ENCODE measurements at places on chromosomes 6 and 20. TPM values are rescaled to one million over a fixed set of nuclear protein-coding genes. Genes with fewer than 3 reads are reported as not detected.
A peak's percentile ranks its signal among the peaks of the same experiment; 100 is the strongest.

- H3K36me3 ChIP-seq = no peaks in the 10 kb centered on the region
- DNase-seq = no peak
- no peaks in the 10 kb centered on the region for H3K4me1 ChIP-seq
- H3K27me3 ChIP-seq = peaks cover 6% of the 10 kb centered on the region
Measured at GRCh38 chr6:151179321-151179720, 60.4 kb upstream of the AKAP12 start.

- no peaks in the 10 kb centered on the region for H3K36me3 ChIP-seq
- H3K27ac ChIP-seq = no peak overlapping the region
- H3K27me3 ChIP-seq = no peaks in the 10 kb centered on the region
- H3K4me1 ChIP-seq = no peaks in the 10 kb centered on the region
- no peak overlapping the region for H3K4me3 ChIP-seq
Measured at GRCh38 chr20:40468759-40469158, 220.3 kb downstream of the MAFB start.

DNA sequence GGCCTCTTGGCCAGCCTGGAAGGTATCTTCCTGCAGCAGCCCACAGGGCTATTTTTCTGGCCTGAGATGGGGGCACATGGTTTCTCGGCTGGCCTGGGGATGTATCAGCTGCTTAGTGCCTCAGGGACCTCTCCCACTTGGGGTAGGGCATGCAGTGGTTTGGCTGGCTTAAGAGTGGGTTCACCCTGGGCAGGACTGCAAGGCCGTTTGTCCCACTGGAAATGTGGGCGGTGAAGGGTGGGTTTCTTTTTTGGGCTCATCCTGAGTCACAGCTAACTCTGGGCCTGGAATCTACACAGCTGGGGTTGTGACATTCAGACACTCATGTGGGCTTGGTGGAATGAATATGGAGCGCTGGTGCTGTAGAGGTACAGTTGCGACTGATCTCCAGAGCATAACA lies 62.0 kb downstream of the CDH26 start:
- no peak for DNase-seq
- no peaks in the 10 kb centered on the region for H3K4me1 ChIP-seq
- no peak overlapping the region for H3K4me3 ChIP-seq
- H3K36me3 ChIP-seq = peaks cover 10% of the 10 kb centered on the region

DNA sequence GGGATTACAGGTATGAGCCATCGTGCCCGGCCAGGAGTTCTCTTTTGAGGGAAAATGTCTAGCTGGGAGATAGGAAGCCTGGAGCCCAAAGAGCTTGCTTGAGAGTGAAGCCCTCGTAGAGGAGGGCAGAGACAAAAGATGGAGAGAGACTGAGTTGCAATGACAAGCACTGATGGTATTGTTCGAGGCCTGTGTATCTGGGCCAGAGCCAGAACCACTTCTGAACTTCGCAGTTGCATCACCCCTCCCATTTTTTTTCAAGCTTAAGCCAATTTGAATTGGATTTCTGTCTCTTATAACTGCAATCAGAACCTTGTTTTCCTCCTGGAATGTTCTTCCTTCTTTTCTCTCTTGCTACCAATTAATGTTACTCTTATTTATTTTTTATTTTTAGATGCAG lies 83.1 kb downstream of the KCNB1 start:
- no peak overlapping the region for H3K4me3 ChIP-seq
- no peaks in the 10 kb centered on the region for H3K27me3 ChIP-seq
- no peaks in the 10 kb centered on the region for H3K4me1 ChIP-seq

- peaks cover 3% of the 10 kb centered on the region for H3K27me3 ChIP-seq
- DNase-seq = peak; percentile 46
- no peak overlapping the region for H3K27ac ChIP-seq
- peaks cover 12% of the 10 kb centered on the region for H3K4me1 ChIP-seq
- H3K4me3 ChIP-seq = no peak overlapping the region
Measured at GRCh38 chr6:3031857-3032640, 32.4 kb downstream of the NQO2 start.

DNA sequence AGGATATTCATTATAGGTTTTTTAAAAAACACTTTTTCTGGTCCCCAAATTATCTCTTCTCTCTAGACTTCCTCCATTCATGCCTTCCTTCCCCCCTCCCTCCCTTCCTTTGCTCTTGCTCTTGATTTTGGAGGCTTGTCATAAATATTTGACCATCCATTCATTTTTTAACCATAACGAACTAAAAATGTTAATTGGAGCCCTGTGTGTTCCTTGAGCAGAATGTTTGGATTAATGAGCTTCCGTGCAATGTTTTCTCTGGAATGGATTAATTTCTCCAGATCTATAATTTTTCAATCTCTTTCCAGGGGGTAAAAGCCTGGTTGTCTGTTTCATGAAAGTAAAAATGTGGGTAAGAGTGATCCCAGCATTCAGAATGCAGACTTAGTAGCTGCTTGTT lies 155.5 kb downstream of the ESR1 start:
- no peaks in the 10 kb centered on the region for H3K36me3 ChIP-seq
- H3K4me3 ChIP-seq = no peak overlapping the region
- H3K27ac ChIP-seq = no peak overlapping the region
- peaks cover 20% of the 10 kb centered on the region for H3K4me1 ChIP-seq
- DNase-seq = no peak
- H3K27me3 ChIP-seq = peaks cover 37% of the 10 kb centered on the region

- no peak for DNase-seq
- H3K27me3 ChIP-seq = peaks cover 23% of the 10 kb centered on the region
- no peak overlapping the region for H3K4me3 ChIP-seq
- no peak overlapping the region for H3K27ac ChIP-seq
Measured at GRCh38 chr6:134692008-134692407, 257.9 kb downstream of the ALDH8A1 start.

- no peak overlapping the region for H3K4me3 ChIP-seq
- DNase-seq = no peak
- H3K27ac ChIP-seq = peak overlapping the region; percentile 84
- peaks cover 74% of the 10 kb centered on the region for H3K4me1 ChIP-seq
- peaks cover 46% of the 10 kb centered on the region for H3K36me3 ChIP-seq
Measured at GRCh38 chr20:32282461-32282860, 5.0 kb downstream of the KIF3B start.

Gene RSPO3
- not detected for total RNA-seq

- H3K4me3 ChIP-seq = no peak overlapping the region
- H3K4me1 ChIP-seq = peaks cover 30% of the 10 kb centered on the region
- no peak overlapping the region for H3K27ac ChIP-seq
- H3K27me3 ChIP-seq = no peaks in the 10 kb centered on the region
Measured at GRCh38 chr6:111418971-111419693, 63.9 kb downstream of the REV3L start.

- H3K36me3 ChIP-seq = no peaks in the 10 kb centered on the region
- no peaks in the 10 kb centered on the region for H3K4me1 ChIP-seq
- peaks cover 4% of the 10 kb centered on the region for H3K27me3 ChIP-seq
- no peak for DNase-seq
- H3K4me3 ChIP-seq = no peak overlapping the region
Measured at GRCh38 chr6:56349194-56349593, 101.8 kb upstream of the COL21A1 start.

DNA sequence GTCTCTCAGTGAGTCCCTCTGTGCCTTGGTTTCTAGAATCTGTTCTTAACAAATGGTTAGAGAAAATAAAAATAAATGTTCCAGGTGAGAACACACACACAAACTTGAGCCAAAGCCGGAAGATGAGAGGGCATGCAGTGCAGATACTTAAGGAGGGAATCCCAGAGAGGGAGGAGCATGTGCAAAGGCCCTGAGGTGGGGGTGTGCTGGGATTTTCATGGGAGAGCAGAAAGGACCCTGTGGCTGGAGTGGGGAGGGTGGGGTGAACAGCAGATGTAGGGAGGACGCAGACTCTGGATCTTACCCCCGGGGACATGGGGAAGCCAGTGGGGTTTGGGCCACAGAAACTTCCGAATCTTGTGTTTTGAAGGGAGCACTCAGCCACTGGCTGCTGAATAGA lies 17.5 kb downstream of the TFAP2C start:
- no peaks in the 10 kb centered on the region for H3K36me3 ChIP-seq
- H3K4me1 ChIP-seq = no peaks in the 10 kb centered on the region
- no peak overlapping the region for H3K4me3 ChIP-seq
- peaks cover 11% of the 10 kb centered on the region for H3K27me3 ChIP-seq
- DNase-seq = no peak
- H3K27ac ChIP-seq = no peak overlapping the region

DNA sequence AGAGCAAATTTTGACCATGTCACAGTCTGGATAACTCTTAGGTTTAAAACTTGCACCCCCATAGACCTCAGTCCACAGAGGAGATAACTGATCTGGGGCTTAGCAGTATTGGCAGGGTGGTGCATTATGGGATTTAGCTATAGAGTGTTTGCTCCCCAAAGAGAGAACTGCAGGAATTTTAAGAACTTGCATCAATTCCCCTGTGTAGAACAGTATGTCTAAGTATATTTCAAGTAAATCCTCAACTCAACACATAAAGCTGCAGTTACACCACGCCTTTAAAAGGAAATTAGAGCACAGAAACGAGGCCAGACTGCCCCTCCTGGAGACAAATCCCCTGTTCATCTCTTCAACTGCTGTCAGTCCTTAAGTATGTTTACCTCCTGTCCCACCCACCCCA lies 144.9 kb downstream of the TRMT11 start:
- no peaks in the 10 kb centered on the region for H3K27me3 ChIP-seq
- no peaks in the 10 kb centered on the region for H3K4me1 ChIP-seq
- H3K4me3 ChIP-seq = no peak overlapping the region
- H3K27ac ChIP-seq = no peak overlapping the region
- peaks cover 2% of the 10 kb centered on the region for H3K36me3 ChIP-seq
- no peak for DNase-seq

DNA sequence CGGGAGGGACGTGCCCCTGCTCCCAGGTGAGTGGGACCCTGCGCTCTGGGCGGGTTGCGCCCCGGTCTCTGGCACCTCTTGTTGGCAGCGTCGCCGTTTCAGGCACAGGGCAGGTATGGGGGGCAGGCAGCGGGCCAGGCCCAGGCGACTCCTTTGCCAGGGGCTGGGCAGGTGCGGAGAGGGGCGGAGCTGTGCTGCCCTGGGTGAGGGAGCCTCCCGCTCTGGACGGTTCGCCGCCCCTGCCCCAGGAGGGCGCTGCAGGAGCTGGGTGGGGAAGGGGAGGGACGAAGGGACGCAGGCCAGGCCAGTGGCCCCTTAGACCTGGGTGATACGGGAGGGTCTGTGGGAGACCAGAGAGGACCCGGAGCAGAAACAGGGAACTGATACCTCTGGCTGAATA lies 663.9 kb upstream of the DEFB115 start:
- H3K27me3 ChIP-seq = no peaks in the 10 kb centered on the region
- H3K27ac ChIP-seq = no peak overlapping the region
- DNase-seq = no peak
- no peaks in the 10 kb centered on the region for H3K4me1 ChIP-seq
- H3K4me3 ChIP-seq = no peak overlapping the region
- H3K36me3 ChIP-seq = peaks cover 2% of the 10 kb centered on the region

Gene SOX4
- total RNA-seq = 1.6 TPM

GRCh38 chr6:71011871-71012371 lies 55.1 kb upstream of the B3GAT2 start:
- no peaks in the 10 kb centered on the region for H3K36me3 ChIP-seq
- H3K4me1 ChIP-seq = no peaks in the 10 kb centered on the region
- peaks cover 10% of the 10 kb centered on the region for H3K27me3 ChIP-seq
- no peak overlapping the region for H3K27ac ChIP-seq
- no peak overlapping the region for H3K4me3 ChIP-seq

Gene SRSF3
- total RNA-seq = 404 TPM

DNA sequence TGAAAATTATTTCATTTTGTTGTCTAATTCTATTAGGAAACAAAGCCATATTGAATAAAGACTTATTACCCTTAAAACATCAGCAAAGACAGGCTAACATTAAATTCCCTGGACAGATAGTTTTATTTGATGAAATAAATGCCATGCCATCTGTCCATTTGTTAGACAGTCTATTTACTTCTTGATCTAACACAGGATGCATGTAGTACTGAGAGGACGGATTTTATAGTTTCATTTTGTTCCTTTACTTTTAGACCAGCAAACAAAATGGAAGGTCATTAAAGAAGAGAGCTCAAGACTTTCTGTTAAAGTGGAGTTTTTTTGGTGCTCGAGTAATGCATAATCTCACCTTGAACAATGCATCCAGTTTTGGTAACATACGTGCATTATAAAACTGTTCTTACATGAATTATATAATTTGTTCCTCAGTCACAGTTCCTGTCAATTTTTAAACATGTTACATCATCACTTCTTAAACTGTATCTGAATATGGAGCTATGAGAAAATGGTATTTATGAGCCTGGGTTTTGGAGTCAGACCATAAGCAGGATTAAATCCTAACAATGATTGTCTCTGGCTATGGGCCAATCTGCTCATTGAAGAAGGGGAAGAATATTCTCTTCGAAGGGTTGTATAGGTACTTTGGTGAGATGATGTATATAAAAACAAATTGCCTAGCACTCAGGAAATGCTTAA lies 46.0 kb downstream of the RFX6 start:
- H3K4me1 ChIP-seq = no peaks in the 10 kb centered on the region
- no peaks in the 10 kb centered on the region for H3K36me3 ChIP-seq
- peaks cover 1% of the 10 kb centered on the region for H3K27me3 ChIP-seq

GRCh38 chr6:12602342-12602741 lies 114.2 kb upstream of the PHACTR1 start:
- H3K4me1 ChIP-seq = no peaks in the 10 kb centered on the region
- DNase-seq = no peak
- no peak overlapping the region for H3K4me3 ChIP-seq
- H3K36me3 ChIP-seq = no peaks in the 10 kb centered on the region

DNA sequence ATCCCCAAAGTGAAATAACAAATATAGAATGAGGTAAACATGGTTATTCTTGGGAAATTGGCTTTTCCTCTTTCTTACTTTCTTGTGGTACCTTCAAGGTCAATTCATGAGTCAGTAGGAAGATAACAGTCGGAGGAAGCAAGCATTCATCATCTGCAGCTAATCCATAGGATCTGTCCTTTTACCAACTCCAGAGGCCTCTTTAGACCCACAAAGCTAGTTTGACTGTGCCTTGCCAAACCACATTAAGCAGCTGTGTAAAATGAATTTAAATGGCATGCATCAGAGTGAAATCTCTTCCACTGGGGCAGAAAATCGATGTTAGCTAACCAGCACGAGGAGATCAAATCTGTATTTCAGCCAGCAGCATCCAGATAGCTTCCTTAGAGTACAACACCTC lies 171.3 kb downstream of the TMEM242 start:
- no peak overlapping the region for H3K27ac ChIP-seq
- peaks cover 12% of the 10 kb centered on the region for H3K36me3 ChIP-seq
- H3K4me3 ChIP-seq = no peak overlapping the region
- peaks cover 17% of the 10 kb centered on the region for H3K4me1 ChIP-seq

GRCh38 chr6:87589693-87590416 lies at the start of the genes ORC3 and RARS2:
Gene ORC3, plus strand, starts transcription at chr6:87590135. Its CDS starts 34 bp downstream, at chr6:87590169.
Gene RARS2, minus strand, starts transcription at chr6:87589987. Its CDS starts 30 bp downstream, at chr6:87589957.
- H3K27me3 ChIP-seq = no peaks in the 10 kb centered on the region
- H3K4me3 ChIP-seq = peak within 1 kb of the TSS; percentile 83
- H3K27ac ChIP-seq = peak within 1 kb of the TSS; percentile 84
- peak; percentile 97 for DNase-seq
- peaks cover 19% of the 10 kb centered on the region for H3K36me3 ChIP-seq

- peaks cover 26% of the 10 kb centered on the region for H3K27me3 ChIP-seq
- no peak for DNase-seq
- H3K27ac ChIP-seq = no peak overlapping the region
- H3K4me3 ChIP-seq = no peak overlapping the region
- no peaks in the 10 kb centered on the region for H3K4me1 ChIP-seq
Measured at GRCh38 chr6:105069821-105070445, 109.9 kb downstream of the POPDC3 start.
